Activated CD4-positive, alpha-beta T cell treated with anti-CD3 and anti-CD28 coated beads, Interleukin-2, Interleukin-4, amounts not matched to agents 100 ng/mL and 50 ng/mL, durations not matched to agents 16 hours and 8 hours (primary cell): ENCODE measurements at places on chromosomes 1 and 21.
A peak's percentile ranks its signal among the peaks of the same experiment; 100 is the strongest.

DNA sequence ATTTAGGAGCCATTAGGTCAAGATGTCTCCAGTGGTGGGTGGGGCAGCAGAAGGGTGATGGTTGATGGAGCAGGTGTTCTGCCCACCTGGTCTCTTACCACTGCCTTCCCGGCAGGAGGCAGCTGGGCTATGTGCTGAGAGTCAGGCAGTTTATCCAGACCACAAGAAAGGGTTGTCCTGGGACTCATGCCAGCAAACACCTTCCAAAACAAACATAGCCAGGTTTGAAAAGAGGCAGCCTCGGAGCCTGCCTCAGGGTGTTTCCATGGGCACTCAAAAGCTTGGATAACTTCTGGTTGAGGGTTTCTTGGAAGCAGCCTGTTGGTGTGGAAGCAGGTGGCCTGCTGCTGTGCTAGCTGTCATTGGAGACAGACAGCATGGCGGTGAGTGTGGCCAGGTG lies 187.2 kb downstream of the PCP4 start:
- no peak for DNase-seq

DNA sequence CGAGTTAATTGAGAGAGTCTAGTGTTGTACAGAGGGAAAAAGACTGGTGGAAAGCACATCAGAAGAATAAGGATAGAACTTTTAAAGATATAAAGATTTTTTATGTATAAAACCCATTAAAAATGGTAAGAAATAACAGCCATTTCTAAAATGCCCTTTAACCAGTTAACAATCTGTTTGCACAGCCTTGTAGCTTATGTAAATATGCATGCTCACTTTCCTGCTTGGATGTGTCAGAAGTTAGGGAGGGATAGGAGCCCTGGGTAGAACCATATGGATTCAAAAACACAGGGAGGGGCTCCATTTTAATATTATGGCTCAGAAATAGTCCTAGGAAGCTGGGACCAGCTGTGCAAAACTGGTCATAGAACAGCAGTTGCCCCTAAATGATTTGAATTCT lies 4.5 kb upstream of the EDEM3 start:
- DNase-seq, result no peak

- no peak for DNase-seq
Measured at GRCh38 chr1:229487181-229487580, 21.0 kb downstream of the NUP133 start.

DNA sequence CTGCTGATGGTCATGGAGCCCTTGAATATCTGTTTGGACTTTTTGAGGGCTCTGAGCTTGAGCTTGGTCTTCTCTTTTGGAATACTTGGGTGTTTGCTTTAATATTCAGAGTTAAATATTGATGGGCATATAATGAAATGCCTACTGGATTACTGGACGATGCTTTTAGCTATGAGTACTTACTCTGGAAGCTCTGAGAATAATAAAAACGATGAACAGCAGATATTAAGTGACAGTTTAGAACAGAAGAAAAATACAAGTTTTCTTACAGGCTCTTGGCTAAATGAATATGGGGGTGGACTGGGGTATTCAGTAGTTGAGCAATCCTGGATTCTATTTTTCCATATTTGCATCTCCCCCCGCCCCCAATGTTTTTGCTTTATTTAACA lies 20.7 kb downstream of the GALNT2 start:
- DNase-seq, result no peak

GRCh38 chr1:9047019-9047418 lies 20.8 kb upstream of the SLC2A7 start:
- no peak for DNase-seq

GRCh38 chr1:210441028-210441427 lies 112.3 kb downstream of the HHAT start:
- no peak for DNase-seq

GRCh38 chr1:160095382-160096105 lies 2.9 kb downstream of the IGSF8 start:
- no peak for DNase-seq

DNA sequence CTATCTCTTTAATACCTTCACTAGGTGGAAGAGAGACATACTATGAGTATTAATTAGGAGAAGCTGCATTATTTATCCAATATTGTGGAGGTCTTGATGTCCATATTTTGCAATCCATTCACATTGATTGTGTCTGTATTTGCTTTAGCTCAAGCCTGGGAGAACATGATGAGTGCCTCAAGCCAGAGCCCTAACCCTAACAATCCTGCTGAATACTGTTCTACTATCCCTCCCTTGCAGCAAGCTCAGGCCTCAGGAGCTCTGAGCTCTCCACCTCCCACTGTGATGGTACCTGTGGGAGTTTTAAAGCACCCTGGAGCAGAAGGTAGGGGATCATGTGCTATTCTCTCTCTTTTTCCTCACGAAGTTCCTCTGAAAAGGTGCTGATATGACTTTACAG lies 99.5 kb downstream of the CC2D1B start:
- no peak for DNase-seq

- DNase-seq, result peak; percentile 92
Measured at GRCh38 chr1:154955039-154955717, 721 bp downstream of the PBXIP1 start.

GRCh38 chr1:150018165-150018564 lies 7.6 kb upstream of the OTUD7B start:
- DNase-seq, result no peak

GRCh38 chr1:200438911-200439310 lies 29.1 kb upstream of the ZNF281 start:
- DNase-seq, result no peak

DNA sequence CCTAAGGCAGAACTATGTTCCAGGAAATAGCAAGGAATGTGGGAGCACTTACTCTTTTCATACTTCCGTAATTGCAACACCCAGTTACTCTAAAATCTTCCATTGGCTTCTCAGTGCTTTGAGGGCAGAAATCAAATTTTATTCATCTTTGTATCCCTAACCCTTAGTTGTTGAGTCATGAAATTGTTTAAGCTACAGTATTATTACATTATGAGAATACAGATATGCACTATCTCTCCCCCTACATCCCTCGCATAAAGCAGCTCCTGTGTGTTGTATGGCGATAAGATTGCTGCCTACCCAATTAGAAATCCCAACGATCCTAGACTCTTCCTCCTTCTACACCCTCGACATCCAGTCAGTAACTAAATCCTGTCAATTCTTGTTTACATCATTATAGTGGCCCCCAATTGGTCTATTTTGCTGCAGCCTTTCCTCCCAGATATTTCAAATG lies 2.6 kb downstream of the AIDA start:
- no peak for DNase-seq

GRCh38 chr1:76292418-76293184 lies 218.1 kb downstream of the ST6GALNAC3 start:
- no peak for DNase-seq

DNA sequence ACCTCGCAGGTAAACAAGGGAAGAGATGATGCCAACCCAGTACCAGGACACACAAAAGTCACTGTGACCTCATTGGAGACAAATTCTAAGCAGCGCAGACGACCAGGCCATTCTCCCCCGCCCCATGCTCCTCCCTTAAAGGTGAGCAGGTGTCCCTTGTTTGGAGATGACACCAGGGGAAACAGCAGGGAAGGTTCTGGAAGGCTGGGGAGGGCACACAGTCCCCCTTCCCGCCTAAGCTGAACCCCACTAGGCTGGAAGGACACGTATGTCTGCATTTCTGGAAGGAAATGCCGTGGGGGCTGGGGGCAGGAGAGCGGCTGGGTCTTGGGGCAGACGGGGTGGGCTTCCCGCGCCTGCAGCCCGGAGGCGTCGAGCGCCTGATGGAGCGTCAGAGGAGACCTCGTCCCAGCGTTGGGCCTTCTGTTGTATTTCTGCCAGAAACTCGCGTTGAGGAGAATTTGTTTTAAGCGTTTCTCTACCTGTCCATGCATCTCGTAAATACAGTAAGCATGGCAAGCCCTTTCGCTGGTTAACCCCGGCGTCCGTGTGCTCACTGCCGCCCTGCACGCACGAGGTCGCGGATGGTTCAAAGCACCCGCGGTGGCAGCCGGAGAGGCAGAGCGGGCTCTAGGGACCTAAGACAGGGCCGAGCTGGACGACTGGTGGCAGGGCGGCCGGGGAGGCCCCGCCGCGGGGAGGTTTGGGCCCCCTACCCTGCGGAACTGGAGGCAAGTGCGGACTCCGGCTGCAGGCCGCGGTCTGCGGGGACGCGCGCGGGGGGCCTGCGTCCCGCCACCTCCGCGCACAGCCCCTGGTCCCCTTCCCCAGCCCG lies 1.2 kb upstream of the LHX4 start:
- no peak for DNase-seq

DNA sequence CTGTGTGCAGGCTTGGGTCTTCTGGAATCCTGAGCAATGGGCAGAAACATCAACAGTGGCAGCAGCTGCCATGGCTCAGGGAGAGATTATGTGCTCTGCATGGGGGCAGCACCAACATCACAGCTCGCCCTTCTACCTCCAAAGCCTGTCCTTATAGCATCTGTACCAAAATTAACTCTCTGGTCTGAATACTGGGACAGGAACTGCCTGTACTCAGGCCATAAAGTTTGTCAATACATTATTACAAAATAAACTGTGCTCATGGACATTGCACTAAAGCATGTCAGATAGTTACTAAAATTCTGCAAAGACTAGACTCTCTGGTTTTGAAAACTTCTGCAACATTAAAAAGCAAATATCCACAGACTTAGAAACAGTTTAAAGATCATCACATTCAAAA lies 91.6 kb downstream of the ZC3H11B start:
- no peak for DNase-seq

GRCh38 chr1:112581586-112582192 lies 37.3 kb downstream of the ST7L start:
- DNase-seq, result no peak

- no peak for DNase-seq
Measured at GRCh38 chr1:89989799-89990198, 5.1 kb upstream of the ZNF326 start.

GRCh38 chr1:151935154-151935553 lies 25.8 kb upstream of the THEM4 start:
- no peak for DNase-seq

GRCh38 chr1:223556414-223557129 lies 108.9 kb downstream of the CAPN8 start:
- DNase-seq, result peak; percentile 54

DNA sequence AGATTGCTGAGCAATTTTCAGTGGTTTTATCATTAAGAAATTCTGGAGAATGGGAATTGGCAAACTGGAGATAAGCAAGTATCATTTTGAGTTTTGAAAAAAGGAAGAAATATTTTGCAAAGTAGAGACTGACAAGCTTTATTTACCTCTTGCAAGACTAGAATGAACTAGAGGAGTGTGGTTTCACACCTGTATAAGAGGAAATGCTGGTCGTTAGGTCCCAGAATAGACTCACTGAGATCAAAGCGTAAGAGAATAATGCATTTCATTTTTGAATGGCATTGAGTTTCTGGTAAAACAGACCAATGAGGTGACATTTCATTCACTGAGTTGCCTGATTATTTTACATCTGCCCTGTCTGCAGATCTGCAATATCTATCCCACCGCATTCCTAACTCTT lies 308.1 kb downstream of the ADGRL2 start:
- DNase-seq, result no peak

DNA sequence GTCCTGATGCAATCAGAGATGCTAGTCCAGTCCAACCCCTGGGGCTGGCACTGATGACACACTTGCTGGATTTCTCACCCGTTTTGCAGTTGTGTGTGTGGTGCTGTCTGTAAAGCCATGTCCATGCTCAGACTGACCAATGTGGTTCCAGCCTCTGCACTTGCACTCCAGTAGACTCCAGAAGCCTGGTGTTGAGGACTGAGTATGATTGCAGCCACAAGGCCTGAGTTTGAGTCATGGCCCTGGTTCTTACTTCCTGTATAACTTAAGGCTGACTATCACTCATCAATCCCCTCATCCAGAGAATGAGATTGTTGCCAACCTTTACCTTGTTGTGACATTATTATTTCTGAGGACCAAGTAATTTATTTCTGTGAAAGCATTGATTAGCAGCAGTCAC lies 34.8 kb upstream of the IKBKE start:
- peak; percentile 36 for DNase-seq

- no peak for DNase-seq
Measured at GRCh38 chr1:183636783-183637182, 1.2 kb upstream of the ARPC5 start.

GRCh38 chr1:17251701-17252376 lies 2.9 kb downstream of the PADI3 start:
- DNase-seq, result no peak

- DNase-seq, result peak; percentile 84
Measured at GRCh38 chr1:111199881-111200801, at the start of gene DENND2D. Gene DENND2D (minus strand): TSS chr1:111200646. CDS start chr1:111200459, 187 bp downstream.

DNA sequence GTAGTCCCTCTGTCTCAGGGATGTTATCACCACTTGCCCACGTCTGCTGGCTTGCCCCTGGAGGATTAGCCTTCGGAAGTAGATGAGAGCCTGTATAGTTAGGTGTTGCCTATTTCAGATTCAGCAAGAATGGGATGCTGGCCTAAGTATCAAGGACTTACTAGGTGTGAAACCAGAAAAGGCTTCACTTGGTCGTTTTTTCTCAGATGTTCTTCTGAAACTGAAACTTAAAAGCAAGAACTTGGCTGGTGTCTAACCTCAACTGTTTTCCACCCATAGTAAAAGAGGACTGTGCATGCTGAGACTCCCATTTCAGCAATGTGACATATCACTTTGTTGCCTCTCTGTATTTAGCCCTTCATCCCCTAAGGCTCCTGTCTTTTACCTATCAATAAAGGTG lies 67.0 kb upstream of the LRRC53 start:
- DNase-seq, result peak; percentile 13

DNA sequence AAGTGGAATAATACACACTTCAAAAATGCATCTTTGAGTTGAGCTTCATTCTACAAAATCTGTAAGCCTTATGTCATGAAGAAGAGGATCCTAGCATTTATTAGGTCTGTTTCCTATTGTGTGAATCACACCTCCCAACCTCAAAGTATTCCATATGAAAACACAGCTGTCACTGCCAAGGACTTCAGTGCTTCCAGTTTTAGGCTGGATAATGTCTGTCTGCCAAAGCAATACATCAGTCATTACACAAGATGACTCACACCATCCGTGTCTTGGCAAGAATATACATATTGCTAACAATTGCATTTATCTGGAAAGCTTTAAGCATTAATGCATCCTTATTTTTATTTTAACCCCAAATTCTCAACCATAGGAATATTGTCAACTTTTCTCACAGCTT lies 125.7 kb upstream of the TMPRSS15 start:
- no peak for DNase-seq

DNA sequence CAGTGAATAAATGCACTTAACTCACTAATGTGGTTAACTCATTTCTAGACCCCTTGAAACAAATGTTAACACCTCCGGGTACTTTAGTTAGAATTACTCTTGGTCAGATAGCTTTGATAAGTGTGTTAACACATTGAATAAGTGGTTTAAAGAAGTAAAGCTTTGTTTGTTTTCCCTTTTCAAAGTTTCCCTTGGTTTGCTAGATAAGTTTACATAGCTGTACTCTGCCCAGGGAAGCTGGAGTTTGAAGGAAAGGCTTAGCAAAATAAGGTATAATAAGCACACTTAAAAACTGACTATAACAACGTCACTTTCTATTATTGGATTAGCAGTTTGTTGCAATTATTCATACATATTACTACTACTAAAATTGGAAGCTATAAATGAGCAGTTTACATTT lies 1233.9 kb upstream of the ADGRL2 start:
- DNase-seq, result no peak
